Omental fat pad (tissue), 4 donors: ENCODE measurements at places on chromosomes 5 and 9.

- no peak for DNase-seq
These were observed 205.2 kb downstream of the CSNK1G3 start for GRCh38 chr5:123717139-123717538.

- DNase-seq, result no peak
These were observed 162.2 kb downstream of the SREK1 start for GRCh38 chr5:66306105-66306843.

DNA sequence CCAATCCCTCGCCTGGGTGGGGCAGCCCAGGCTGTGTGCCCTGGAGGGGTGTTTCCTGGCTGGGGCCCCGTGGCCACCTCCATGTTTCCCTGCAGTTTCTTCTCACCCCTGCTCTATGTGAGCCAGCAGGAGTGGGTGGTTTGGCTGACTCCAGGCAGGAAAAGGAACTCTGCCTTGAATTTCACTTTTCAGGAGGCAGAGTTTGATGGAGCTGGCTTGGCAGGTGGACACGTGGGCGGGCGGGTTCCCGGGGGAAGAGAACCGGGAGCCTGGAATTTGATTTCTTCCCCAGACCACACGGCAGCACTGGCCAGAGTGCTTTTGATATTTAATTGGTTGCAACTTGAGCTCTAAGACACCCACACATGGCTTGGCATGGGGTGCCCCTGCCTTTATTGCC, 119.8 kb upstream of the PANK3 start:
- no peak for DNase-seq

DNA sequence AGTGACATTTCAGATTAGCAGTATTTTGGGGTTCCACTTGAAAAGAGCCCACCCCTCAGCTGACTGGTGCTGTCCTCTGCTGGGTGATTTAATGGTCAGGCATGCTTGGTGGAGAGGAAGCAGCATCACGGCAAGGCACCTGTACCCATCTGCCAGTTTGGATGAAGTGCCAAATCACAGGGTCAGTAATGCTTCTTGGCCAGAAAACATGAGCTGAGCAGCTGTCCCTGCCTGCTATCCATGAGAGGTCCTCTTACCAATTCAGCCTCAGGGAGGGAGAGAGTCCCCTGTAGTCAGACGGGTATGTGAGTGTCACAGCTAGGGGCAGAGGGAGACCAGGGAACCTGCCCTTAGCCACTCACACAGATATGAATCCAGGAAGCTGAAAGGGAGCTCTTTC, 137.9 kb downstream of the SEC61B start:
- DNase-seq, result no peak

DNA sequence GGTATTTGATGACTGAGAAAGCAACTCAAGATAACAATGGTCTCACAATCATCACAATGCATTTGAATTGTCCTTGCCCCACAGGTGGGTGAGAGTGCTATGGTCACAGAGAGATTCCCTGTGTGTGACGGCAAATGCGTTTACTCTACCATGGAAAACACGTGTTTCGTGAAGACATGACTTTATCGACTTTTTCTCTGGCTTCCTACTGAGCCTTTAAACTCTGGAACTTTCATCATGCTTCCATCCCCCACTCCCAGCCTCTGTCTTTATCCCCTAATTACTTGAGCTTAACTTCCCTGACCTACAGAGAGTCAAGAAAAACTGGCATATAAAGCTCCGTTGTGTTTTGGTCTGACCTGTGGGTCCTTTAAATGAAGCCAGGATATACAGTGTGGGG, 414.1 kb upstream of the CLINT1 start:
- DNase-seq, result no peak

GRCh38 chr5:8247049-8247899, 378.3 kb downstream of the MTRR start:
- DNase-seq, result no peak

DNA sequence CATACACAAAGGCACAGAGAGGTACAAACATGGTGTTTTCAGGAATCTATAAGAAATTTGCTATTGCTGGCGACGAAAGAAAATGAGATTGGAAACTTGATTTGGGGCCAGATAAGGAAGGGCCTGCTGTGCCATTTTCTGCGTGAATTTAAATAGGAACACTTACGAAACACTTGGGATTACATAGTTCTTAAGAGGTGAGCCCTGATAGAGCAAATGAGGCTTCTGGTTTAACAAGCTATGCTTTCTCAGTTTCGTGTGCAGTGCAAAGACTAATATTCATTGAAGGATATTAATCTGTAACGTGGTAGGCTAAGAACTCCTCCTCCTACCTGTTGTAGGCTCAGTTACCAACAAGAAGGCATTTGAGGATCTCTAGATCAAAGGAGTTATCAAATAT, 93.1 kb downstream of the CDK5RAP2 start:
- no peak for DNase-seq

DNA sequence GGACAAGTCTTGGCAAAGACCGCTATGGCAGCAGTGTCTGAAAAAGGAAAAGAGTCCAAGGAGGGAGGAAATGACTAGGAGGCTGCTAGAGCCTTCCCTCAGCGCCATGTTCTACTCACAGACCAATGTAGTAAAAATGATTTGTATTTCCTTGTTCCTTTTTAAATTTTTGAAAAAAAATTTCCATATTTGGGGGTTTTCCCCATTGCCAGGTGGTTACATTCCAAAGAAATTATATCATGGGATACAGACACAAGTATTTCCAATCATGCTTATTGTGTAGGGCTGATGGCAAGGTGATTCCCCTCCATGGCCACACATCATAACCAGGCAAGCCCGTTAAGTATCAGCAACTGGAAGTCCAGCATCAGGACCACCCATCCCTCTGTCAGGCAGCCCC, 138.2 kb downstream of the PIP5K1B start:
- DNase-seq, result no peak

DNA sequence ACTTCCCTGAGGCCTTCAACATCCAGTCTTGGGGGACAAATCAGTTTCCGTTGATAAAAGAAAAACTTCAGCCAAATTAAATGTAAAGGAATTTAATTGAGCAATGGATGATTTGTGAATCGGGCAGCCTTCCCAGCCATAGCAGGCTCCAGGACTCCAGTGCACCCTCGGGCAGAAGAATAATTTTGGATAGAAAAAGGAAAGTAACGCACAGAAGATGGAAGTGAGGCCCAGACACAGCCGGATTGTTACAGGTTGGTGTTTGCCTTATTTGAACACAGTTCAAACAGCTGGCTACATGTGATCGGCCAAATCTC, 19.1 kb downstream of the MRPL36 start:
- no peak for DNase-seq

GRCh38 chr5:76397200-76397599, 5.9 kb upstream of the IQGAP2 start:
- DNase-seq, result no peak

GRCh38 chr5:127926974-127927373, 156.6 kb upstream of the SLC12A2 start:
- no peak for DNase-seq

GRCh38 chr5:42991404-42992087, 48.6 kb downstream of the ANXA2R start:
- DNase-seq, result no peak

DNA sequence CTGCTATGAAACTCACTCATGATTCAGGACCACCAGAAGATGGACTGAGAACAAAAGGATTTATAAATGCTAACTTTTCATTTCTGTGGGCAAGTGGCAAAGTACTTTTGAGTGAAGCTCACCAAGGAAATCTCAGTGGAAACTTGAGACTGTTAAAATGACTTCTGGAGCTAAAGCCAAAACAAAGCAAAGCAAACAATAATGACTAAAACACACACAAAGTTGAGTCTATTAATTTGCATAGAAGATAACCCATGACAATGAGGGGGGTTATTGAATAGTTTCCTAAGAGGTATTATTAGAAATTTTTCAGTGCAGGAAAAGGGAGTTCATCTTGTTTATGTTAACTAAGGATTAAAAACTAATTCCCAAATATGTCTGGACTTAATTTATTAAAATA, 612.8 kb upstream of the FAM174A start:
- no peak for DNase-seq

DNA sequence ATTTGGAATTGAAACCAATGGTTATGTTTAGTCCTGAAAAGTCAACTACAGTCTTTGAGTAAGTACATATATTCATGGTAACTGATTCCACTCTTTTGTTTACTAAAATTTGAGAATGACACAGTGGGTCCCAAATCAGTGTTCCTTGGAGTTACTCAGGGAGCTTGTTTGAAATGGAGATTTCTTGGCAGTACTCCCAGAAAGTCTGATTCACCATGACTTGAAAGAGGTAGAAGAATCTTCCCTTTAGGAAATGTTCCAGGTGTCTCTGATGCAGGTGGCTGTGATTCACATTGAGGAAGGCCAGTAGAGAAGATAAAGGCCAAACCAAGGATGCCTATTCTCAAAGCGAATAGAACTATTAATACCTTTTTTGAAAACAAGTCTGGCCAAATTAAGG, 1078.3 kb downstream of the CDH12 start:
- no peak for DNase-seq

GRCh38 chr5:146399481-146399880, 47.7 kb upstream of the TCERG1 start:
- no peak for DNase-seq

- DNase-seq, result no peak
These were observed 55.9 kb upstream of the SLCO6A1 start for GRCh38 chr5:102554728-102555127.

- DNase-seq, result no peak
These were observed 2.0 kb upstream of the HAUS6 start for GRCh38 chr9:19104515-19105282.
